ENCODE measurements at places on chromosomes 6 and 20.

- DNase-seq: no peak
These were observed 50.0 kb downstream of the BPIFB1 start for GRCh38 chr20:33332905-33333456.

DNA sequence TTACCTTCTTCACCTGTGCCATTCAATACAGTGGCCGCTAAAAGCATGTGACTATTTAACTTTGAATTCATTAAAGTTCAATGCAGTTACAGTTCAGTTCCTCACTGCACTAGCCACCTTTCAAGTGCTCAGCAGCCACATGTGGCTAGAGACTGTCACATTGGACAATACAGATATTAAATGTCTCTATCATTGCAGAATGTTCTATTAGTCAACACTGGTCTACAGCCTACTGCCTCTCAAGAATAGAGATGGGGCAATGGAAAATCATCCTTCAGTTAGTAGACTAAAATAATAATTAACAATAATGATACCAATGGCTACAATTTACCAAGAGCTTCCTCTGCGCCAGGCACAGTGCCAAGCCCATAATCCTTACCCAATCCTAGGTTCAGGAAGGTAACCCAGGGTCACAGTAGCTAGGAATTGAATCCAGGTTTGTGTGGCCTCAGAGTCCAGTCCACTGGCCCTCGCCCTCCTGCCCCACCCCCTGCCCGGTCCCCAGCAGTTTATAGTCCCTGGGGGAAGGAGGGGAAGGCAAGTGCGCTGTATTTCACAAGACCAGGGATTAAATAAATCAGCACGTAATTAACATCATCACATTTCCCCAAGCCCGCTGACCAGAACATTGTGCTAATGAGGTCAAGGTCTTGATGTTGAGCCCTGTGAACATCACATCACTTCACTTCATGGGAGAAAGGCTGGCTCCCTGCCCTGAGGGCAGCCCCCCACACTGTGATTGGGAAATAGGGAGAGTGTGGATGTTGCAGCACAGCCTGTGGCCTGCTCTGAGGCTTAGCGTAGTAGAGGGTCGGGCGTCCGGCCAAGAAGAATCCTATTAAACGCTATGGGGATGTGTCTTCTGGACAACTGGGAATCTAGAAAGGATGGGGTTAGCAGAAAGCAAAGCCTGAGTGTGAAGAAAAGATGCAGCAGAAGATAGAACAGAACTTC is 147.2 kb downstream of the VEGFA start:
- DNase-seq: no peak

DNA sequence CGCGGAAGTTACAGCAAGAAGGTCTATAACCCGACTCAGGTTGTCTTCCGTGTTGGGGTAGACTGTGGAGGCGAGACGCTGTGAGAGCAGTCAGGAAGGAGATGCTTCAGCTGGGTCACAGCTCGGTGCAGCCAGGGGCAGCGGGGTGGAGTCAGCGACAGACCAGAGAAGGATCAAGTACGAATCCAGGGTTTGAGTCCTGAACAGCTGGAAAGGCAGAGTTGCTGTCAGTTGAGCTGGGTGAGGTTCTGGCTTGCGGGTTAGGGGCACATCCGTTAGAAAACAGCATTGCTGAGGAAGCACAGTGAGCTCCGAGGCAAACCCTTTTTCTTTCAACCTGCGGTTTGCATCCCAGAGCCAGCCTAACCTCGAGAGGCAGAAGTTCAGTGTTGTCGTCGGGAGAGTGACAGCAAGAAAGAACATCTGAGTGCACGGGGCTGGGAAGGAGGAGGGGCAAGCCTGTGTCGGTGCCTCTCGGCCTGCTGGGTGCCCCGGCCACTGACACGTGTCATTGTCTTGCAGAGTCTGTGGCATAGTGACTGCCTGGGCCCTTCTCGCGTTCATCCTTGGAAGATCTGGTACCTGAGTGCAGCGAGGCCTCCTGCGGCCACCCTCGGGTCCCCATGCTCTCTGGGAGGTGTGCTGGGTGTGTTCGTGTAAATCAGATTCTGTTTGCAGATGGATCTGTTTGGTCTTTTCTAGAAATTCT is 20.0 kb downstream of the PNLDC1 start:
- DNase-seq: peak; percentile 31

DNA sequence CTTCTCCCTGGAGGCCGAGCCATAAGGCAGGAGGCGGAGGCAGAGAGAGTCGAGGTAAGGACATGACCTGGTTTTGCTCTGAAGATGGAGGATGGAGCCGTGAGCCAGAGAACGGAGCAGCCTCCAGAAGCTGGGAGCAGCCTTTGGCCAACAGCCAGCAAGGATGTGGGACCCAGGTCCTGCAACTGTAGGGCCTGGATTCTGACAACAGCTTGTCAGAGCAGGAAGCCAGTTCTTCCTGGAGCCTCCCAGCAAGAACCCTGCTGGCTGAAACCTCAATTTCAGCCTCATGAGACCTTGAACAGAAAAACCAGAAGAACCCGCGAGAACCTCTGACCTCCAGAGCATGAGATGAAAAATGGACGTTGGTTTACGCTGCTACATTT is 13.4 kb upstream of the MRGBP start:
- no peak for DNase-seq

DNA sequence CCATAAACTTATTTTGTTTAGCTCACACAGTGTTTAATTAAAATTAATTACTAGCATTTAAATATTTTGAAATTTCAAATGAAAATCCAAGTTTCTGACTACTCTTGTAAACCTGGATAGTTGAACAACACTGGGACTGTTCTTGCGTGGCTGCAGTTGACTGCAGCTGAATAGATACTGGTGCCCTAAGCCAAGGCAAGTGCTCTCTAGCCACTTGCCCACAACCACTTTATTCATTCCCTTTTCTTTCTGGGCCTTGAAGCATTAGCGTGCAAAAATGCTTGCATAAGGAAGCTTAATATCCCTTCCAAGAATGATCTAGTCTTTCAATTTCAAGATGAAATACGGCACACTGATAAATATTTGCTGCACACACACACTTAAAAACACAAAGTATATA is 676.0 kb upstream of the MARCKS start:
- no peak for DNase-seq

Data from stimulated activated CD4-positive, alpha-beta T cell treated with anti-CD3 and anti-CD28 coated beads, Interleukin-1b, Interleukin-23, amount 100 ng/mL, for 48 hours (primary cell).